EL (cell line): ENCODE measurements at places on chromosomes 11 and 22.

- DNase-seq = no peak
Measured at GRCh38 chr11:96614846-96615245, 225.0 kb downstream of the JRKL start.

GRCh38 chr11:125062218-125062930 is 731 bp upstream of the SLC37A2 start:
- no peak for DNase-seq

DNA sequence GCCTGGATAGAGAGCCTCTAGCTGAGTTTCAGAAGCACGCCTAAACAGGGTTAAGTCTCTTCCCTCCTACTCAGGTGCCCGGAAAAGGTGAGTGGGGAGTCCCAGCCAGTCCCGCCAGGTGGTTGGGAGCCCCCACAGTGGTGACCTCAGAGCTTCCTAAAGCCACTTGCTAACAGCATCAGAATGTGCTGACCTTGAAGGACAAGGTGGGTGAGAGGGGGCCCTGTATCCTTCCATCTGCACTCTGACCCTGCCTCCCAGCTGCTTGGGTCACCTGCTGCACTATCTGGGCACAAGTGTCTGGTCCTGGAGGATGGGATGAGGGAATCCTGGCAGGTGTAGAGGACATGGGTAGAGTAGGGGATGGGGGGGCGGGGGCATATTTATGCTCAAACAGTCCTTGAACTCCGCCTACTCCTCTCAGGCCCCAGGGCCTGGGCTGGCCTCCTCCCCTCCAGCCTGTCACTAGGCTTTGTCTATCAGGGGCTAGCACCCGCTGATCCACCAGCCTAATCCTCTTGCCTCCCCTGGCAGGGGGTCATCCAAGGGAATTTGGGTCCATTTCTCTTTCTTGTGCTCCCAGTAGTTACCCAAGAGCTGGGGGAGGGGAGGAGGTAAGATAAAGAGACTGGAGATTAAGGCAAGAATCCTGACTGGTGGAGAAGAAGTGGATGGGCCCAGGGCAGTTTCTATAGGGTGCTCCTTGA is 3.4 kb downstream of the USP2 start:
- DNase-seq = no peak

DNA sequence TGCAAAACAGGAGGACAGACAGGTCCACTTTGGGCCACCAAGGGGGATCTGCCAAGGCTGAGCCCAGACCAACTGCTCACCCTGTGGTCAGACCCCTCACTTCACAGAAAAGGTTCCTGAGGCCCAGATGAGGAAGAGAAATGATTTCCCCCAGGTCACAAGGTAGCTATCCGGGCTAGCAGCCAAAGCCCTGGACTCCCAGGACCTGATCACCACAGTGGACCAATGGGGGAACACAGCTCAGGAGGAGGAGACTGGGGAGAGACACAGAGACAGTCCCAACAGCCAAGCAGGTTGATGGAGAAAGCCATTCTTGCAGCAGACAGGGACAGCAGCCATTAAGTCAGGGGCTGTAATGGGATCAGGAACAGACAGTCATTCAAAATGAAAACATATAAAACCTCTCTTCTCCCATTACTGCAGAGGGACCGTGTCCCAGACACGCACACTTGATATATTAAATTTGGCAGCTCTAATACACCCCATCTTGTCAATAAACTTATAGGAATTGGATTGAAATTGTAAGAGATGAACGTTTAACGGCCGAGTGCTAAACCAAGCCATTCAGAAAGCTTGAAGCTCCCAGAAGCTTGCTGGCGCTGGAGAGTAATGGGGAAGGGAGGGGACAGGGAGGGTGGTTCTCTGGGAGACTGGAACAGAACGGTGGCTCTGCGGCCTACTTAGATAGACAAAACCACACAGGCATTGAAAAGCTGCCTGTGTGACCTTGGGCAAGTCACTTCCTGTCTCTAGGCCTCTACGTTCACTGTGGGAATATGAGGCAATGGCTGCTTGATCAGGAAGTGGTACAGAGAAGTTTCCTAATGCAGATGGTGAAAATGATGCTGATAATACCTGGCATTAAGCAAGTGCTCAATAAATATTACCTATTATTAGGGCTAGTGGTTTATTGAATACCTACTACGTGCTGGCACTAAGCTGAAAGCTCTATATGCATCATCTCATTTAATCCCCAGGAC is 16.0 kb downstream of the ZMAT5 start:
- no peak for DNase-seq

- no peak for DNase-seq
Measured at GRCh38 chr11:81987829-81988472, 745.7 kb downstream of the FAM181B start.

DNA sequence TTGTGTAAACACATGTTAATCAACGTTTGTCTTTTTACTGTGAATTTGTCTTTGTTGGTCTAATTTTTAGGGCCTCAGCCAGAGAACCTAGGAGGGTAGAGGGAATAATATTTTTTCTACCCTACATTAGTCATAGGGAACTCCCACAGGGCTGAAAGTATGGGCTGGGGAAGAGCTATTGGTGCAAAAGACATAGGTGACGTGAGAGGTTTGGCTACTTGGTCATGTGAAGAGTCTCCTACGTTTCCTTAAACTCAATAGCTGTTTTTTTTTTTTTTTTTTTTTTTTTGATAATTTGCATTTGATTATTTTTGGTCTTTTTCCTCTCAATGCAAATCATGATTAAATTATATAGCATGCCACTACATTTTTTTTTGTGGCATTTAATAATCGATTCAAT is 15.9 kb upstream of the MMP7 start:
- DNase-seq = no peak

DNA sequence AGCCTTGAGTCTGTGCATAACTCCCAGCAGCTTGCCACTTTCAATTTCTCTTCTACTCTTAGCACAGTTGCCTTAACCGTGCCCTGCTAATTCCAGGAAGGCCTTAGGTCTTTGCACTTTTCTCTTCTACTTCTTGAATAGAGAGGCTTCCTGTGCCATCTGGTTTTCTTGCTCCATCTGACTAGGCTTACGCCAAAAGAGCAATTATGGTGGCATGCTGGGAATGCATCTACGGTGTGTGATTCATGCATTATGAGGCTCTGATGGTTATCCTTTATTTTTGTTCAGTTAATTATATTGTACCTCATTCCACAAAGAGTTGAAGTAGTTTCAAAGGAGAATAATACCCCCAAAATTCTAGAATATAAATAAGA is 29.4 kb downstream of the SIK2 start:
- DNase-seq = peak; percentile 91

DNA sequence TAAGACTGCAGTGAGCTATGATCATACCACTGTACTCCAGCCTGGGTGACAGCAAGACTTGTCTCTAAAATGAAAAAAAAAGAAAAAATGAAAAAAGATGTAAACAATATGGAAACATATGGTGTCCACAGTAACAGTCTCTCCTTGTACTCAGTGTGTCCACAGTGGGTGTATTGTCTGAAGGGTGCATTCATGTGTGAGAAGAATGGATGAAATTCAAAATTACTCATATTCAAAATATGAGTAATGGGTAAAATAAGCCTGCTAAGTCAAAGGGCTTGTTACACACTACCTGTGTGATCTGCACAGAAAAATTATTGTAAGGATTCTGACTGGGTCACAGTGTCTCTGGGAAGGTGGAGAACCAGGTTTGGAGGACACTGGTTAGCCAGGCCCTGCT is 26.9 kb downstream of the PPFIA1 start:
- DNase-seq = peak; percentile 29
